ENCODE measurements at places on chromosomes 4 and X.
A peak's percentile ranks its signal among the peaks of the same experiment; 100 is the strongest.

DNA sequence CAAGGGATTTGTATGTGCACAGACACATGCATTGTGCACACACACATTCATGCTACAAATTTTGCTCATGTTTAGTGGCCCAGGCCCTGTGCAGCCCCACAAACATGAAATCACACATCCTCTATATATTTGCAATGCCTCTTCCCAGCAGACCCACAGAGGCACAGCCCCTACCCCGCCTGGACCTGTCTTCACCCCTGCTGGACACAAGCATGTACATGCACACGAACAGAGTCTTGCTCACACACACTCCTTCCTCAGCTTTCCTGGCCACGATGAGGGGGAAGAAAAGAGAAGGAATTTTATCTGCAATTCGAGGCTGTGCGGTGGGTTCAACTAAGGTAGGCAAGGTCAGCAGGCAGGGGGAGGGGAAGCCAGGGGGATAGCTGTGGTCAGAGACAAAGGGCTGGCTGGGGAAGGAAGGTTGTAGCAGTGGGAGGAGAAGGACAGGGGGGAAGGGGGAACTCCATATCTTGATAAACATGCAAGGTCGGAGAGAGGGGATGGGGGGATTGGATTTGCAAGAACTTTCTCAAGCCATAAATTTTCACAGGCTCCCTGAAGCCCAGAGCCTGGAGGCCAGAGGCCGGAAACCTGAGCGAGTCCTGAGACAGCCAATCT lies 156.4 kb downstream of the EFNB1 start:
- DNase-seq, result no peak

DNA sequence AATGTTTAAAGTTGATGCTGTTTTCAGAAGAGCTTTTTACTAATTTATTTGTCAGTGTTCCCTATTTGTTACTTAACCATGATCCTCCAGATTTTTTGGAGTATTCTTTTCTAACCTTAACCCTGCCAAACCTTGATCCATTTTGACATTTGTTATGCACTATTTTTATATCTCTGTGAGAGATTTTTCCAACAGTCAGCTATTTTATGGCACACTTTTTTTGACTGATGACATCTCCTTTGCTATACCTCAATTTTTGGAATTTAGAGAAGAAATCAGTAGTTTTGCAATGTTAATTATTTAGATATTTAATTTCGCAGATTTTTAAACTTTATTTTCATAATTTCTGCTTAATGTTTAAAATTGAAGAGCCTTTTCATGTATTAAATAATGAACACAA lies 66.0 kb downstream of the CPEB2 start:
- no peak for DNase-seq

DNA sequence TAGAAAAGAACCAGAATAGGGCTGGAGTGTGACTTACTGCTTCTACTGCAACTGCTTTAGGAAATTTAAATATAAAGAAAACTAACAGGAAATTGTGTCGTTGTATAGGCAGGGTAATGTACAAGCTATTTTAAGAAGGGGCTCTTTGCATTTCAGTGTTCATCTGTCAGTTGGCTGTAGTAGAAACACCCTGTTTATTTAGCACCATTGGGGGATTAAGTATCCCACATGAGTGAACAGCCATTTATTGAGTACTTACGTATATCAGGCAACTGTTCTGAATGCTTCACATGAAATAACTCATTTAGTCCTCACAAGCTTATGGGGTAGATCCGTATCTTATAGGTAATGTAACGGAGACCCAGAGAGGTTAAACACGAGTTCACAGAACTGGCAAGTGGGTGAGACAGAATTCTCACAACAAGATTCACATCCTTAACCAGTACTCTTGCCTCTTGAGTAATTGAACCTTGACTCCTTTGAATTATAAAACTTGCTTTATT lies 23.9 kb downstream of the STIM2 start:
- DNase-seq, result no peak

- DNase-seq, result no peak
These were observed 157.6 kb downstream of the RASL11B start for GRCh38 chr4:53019485-53020382.

DNA sequence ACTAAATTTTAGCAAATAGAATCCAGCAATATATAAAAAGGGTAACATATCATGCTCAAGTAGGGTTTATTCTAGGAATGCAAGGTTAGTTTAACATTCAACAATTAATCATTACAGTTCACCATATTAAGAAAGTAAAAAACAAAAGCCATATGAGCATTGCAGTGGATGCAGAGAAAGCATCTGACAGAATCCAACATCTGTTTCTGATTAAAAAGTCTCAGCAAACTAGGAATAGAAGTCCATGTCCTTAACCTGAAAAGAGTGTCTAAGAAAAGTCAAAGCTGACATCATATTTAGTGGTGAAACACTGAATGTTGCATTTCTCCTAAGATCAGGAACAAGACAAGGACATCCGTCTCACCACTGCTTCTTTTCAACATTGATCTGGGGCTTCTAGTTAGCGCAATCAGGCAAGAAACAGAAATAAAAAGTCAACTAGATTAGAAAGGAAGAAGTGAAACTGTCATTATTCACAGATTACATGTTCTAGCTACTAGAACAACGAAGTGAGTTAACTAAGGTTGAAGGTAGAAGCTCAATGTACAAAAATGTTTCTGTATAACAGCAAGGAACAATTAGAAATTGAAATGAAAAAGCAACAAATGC lies 49.3 kb downstream of the MRPL1 start:
- DNase-seq, result no peak

DNA sequence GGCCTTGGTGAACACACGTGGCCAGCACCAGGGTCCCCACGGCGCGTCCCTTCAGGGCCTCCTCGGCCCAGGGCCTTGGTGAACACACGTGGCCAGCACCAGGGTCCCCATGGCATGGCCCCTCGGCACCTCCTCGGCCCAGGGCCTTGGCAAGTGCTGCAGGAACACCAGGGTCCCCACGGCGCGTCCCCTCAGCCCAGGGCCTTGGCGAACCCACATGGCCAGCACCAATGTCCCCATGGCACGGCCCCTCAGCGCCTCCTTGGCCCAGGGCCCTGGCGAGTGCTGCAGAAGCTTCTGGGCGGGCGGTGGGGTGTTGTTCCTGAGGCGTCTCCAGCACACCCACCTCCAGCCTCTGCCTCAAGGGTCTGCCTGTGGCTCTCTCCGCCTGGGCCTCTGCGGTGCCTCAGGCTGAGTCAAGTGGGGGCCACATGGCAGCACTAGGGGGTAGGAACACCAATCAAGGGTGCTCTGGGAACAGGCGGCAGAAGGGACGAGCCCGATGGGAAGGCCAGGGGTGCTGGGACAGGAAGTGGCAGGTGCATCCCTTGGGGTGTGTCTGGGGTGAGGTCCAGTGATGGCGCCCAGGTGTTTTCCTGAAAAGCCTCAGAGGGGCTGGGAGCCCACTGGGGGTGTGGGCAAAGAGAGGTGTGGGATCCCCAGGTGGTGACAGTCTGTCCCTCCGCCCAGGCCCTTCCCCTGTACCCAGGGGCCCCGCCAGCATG lies 41.8 kb upstream of the CPLX1 start:
- DNase-seq, result no peak

DNA sequence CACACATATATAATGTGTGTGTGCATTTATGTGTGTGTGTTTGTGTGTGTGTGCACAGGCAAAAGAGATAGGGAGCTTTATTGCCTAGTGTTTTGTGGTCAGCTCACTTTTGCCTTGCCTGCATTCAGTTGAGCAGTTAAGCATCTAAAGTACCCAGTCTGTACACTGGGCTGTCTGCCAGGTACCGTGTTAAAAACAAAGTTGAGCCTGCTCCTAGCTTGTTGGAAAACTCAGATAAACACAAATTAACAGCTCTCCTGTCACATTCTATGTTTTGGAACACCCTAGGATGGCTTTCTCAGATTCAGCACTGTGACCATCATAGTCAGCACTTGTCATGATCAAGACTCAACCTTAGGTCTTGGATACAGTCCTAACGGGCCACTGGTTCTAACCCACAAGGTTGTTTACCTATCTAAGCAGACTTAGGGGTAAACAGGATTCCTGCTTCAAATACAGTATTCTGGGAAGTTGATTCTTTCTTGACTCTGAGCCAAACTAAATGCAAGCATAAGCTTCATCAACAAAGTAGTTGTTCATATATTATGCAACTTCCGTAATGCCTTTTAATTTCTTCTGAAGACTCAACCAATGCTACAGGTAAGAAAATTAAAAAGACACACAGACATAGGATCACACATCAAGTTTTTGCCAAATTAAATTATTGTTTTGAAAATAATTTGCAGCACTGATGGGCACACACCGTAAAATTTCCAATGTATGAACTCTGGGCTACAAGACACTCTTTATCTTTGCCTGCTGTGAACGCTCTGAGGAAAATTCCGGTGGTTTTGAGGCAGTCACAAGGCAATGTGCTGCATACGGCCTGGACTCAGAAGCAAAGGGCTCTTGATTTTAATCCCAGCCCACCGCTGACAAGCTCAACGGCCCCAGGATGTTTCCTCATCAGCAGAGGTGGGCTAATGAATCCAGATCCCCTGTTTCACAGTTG lies 11.3 kb upstream of the CD99 start:
- no peak for DNase-seq

DNA sequence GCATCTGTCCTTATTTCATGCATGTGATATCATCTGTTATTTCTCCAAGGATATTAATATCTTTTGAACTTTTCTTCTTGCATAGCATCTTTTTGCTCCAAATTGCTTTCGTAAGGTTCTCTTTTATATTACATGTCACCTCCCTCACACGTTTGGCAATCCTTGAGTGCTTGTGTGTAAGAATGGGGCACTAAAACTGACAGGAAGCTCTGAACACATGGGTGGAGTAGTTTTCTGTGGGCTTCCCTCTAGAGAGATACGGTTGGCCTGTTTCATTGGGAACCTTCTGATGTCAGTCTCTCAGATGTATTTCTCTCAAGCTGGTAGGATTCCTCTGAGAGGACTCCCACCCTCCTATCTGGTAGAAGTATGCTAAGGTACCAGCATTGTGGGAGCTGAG lies 223.0 kb downstream of the MID1 start:
- DNase-seq, result no peak

DNA sequence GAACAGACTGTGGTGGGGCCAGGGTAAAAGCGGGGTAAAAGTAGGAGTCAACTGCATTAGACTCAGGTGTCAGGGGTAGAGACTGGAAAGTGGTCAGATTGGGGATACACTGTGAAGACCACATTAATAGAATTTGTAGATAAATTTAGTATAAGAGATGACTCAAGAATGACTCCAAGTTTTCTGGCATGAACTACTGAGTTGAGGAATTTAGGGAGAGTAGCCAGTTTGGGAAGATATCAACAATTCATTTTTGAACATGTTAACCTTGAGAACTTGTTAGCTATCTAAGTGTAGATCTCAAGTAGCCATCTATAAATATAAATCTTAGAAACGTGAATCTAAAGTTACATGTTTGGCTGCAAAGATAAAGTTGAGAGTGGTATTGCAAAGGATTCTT lies 206.9 kb upstream of the HCCS start:
- DNase-seq, result no peak

- DNase-seq, result no peak
These were observed 51.7 kb upstream of the ATP8A1 start for GRCh38 chr4:42708625-42709024.

DNA sequence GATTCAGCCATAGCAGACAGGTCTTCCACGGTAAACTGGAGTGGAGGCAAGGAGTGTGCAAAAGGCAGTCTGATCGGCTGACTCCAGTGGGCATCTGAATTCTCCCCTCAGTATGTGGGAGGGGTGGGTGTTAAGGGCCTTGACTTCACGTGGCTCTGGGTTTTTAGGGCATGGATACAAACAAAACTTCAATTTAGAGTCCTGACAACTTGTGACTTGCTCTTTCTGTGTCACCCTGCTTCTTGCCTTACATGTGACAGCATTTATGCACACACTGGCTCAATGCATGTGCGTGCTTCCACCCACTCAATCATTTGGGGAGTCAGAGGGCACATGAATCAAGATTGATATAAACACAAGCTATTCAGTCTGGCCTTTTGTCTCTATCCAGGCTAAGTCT lies 17.5 kb downstream of the PLP1 start:
- DNase-seq, result peak; percentile 29

- DNase-seq, result no peak
These were observed 2002.5 kb upstream of the TENM3 start for GRCh38 chr4:180240670-180241069.

GRCh38 chr4:107893171-107894137 lies 37.9 kb upstream of the CYP2U1 start:
- no peak for DNase-seq

DNA sequence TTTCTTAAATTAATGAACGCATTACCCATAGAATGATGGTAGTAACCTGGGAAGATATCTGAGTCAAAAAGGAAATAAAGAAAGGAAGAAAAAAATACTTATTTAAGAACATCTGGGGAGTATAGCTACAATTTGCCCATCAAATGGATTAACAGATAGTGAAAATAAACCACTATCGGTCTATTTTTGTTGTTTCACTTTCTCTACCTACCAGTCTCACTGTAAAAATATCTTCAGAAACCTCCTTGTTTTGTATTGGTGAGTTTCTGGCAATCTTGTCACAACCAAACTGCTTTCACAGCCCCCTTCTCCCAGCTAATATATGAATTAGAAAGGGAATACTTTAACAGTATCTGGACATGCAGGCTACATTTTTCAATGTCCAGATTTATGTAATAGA lies 783.5 kb downstream of the STPG2 start:
- DNase-seq, result no peak

DNA sequence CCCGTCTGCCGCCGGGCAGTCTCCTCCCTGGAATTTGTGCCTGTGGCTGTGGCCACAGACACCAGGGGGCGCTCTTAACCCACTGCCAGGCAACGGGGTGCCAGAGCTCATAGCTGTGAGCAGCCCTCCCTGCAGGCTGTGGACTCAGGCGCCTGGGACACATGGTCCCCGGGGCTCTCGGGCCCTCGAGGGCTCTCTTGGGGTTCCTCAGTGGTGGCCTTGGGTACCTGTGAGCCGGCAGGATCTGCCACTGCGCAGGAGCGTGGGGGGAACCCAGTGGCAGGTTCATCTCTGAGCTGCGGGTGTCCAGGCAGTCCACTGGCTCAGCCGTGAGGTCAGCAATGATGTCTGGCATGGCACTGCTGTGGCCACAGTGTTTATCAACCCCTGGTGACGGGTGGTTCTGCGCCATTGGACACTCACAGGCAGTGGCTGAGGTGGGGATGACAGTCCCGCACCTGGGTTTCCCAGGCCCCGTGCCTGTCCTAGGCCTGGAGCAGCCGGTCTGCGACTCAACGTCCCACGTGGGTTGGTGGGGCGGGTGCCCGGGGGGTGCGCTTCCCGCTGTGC lies 37.2 kb downstream of the PCGF3 start:
- DNase-seq, result no peak
